ENCODE measurements at places on chromosomes 3 and 15.

- DNase-seq = no peak
Observed at GRCh38 chr15:95718441-95718840, 612.1 kb upstream of the NR2F2 start.

- no peak for DNase-seq
Observed at GRCh38 chr3:127151992-127152650, 40.8 kb upstream of the PRR23E start.

DNA sequence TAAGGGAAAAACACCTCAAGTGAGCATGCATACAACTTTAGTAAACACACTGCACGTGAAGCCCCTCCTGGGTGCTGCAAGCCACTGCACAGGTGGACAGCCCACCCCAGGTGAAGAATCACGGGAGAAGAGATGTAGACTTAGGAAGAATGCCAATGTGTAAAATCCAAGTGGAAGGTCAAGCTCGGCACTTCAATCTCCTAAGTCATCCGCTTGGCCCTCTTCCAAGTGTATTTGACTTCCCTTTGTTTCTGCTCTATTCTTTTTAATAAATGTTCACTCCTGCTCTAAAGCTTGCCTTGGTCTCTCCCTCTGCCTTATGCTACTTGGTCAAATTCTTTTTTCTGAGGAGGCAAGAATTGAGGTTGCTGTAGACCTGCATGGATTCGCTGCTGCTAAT, 316.6 kb downstream of the EDEM1 start:
- no peak for DNase-seq

- DNase-seq = no peak
Observed at GRCh38 chr3:118636841-118637240, 397.8 kb downstream of the IGSF11 start.

- DNase-seq = no peak
Observed at GRCh38 chr3:43727930-43728329, 37.2 kb downstream of the ABHD5 start.

DNA sequence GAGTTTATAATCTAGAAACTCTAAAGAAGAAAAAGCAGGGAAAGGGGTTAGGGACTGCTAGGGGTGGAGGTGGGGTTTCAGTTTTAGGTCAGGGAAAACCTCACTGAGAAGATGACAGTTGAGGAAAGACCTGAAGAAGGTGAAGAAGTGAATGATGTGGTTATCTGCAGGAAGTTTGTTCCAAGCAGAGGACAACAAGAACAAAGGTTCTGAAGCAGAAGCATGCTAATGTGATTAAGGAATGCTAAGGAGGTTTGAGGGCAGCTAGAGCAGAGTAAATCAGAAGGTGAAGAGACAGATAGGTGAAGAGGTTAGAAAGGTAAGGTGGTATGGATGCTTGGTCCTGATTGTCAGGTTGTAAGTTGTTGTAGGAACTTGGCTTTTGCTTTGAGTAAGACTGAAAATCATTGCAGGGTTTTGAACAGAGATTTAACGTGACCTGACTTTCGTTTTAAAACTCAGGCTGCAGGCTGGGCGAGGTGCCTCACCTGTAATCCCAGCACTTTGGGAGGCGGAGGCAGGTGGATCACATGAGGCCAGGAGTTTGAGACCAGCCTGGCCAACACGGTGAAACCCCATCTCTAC, 8.6 kb downstream of the OXSR1 start:
- no peak for DNase-seq

- DNase-seq = no peak
Observed at GRCh38 chr15:29087521-29088285, 181.9 kb downstream of the NSMCE3 start.

DNA sequence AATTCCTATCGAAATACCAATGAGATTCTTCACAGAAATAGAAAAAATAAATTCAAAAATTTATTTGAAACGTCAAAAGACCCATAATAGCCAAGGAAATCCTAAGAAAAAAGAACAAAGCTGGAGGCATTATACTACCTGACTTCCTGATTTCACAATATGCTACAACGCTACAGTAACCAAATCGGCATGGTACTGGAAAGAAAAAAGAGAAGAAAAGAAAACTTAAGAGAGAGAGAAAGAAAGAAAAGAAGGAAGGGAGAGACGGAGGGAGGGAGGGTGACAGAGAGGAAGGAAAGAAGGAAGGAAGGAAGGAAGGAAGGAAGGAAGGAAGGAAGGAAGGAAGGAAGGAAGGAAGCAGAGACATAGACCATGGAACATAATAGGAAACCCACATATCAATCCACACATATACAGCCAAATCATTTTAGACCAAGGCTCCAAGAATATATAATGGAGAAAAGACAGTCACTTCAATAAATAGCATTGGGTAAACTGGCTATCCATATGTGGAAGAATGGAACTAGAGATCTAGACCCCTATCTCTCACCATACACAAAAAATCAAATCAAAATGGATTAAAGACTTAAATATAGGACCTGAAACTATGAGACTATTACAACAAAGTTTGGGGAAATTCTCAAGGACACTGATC, 118.6 kb upstream of the CNTN4 start:
- no peak for DNase-seq

GRCh38 chr3:68090571-68090970, 436.2 kb upstream of the SUCLG2 start:
- DNase-seq = no peak

GRCh38 chr3:149726716-149727407, 25.4 kb downstream of the COMMD2 start:
- DNase-seq = no peak

DNA sequence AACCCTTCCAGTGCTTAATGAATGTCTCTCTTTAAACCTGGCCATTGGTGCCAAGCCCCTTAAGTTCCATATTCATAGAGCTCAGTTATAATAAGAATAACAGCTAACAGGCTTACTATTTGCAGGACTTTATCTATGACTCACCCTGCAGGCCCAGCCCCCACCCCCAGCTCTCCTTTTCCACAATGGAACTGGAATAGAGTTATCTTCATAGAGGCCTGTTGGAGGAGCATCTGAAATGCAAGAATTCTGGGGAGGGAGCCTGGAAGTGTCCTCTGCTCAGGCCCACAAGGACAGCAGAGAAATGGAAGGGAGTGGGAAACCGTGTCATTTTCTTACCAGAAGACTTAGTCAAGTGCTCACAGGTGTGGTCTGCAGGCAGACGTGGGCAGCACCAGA, 52.8 kb downstream of the SEMA5B start:
- no peak for DNase-seq

DNA sequence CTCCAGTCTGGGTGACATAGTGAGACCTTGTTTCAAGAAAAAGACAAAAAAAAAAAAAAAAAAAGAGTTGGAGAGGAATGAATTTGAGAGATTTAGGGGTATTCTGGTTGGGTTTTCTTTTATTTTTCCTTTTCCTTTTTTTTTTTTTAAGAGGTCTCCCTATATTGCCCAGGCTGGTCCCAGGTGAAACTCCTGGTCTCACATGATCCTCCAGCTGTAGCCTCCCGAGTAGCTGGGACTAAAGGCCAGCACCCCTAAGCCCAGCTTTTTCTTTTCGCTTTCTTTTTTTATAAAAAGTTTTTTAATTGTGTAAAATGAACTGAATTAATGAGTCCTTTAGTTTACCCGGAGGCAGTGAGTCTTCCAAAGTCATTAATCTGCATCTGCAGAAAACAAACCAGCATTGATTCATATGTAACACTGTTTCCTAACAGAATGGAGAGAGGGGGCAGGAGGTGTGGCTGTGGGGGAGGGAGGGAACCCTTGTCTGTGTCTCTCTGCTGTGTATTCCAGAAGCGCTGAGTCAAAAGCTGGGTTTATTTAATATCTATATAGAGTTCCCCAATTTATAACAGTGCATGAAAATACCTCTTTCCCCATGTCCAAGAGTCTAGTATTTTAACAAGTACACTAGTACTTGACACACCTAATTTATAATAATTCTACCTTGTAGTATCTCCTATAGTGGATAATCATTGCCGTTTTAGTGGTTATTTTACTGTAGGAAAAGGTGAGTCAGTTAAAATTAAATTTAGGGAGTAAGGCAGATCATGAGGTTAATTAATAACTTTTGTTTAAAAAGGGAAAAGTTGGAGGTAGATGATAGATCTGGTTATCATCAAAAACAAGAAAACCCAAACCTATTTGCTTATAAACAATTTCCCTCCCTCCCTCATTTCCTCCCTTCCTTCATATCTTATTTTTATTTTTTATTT, 2.6 kb upstream of the DPPA4 start:
- no peak for DNase-seq

GRCh38 chr15:74124759-74125158, 5.6 kb upstream of the ISLR2 start:
- DNase-seq = no peak

GRCh38 chr15:51348688-51349087, 7.2 kb downstream of the GLDN start:
- no peak for DNase-seq

DNA sequence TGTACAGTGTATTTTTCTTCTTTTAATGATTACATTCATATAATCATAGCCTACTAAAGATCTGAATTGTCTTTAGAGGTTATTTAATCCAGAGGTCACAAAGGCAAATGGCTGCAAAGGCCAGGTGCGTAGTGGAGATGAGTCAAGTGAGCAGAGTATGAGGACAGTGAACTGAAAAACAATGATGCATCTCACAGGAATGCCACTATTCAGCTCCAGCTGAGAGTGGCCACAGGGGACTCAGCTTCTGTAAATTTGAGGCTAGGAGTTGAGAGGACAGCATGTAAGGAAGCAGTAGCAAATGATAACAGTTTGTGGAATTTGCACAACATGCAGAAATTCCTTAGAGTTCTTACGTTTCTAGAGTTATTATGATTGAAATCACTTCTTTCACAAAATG, 50.4 kb downstream of the COL6A5 start:
- DNase-seq = no peak

DNA sequence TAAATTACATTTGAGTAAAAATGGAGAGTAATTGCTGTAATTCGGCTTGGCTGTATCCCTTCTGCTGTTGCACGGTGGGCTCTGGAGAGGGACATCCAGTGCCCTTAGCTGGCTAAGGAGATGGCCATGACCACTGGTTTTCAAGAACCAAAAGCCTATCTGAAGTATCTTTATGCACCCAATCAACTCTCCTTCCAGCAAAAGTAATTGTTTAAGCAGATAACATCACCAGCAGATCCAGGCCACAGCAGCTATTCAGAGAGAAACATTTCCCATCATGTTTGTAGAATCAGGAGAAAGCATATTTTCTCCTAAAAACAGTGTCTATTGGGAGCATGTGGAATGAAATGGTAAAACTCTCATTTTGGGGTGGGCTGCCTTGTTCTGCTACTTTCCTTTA, 514.5 kb upstream of the RGMA start:
- no peak for DNase-seq

DNA sequence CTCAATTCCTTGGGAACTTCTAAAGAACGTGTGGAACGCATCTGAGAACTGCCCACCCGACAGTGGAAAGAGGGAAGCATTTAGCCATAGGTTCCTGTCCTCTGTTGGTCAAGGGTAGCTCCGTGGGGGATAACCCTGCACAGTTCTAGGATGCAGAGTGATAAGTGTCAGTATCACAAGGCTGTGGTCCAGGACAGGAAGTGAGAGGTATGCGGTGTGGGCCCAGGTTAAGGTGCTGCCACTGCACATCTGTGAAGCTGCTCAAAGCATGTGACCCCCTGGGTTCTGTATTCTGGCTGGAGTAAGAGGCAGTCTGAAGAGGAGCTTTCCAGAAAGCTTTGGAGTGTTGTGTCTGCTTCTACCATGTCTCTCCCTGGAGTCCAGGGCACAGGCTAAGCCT, 51.7 kb upstream of the HES1 start:
- no peak for DNase-seq

GRCh38 chr3:37689645-37690356, 171.9 kb upstream of the CTDSPL start:
- no peak for DNase-seq

GRCh38 chr3:46242120-46242519, at the start of gene CCR3:
TSS of gene CCR3 (plus strand) at chr3:46242460. CDS start at chr3:46265159, 22,699 bp downstream.
- DNase-seq = no peak

- DNase-seq = peak; percentile 33
Observed at GRCh38 chr3:71724584-71725270, 475 bp downstream of the EIF4E3 start.

- DNase-seq = no peak
Observed at GRCh38 chr3:72453706-72454105, 394.5 kb downstream of the SHQ1 start.

GRCh38 chr15:97563516-97563915, 397.0 kb upstream of the ARRDC4 start:
- no peak for DNase-seq

DNA sequence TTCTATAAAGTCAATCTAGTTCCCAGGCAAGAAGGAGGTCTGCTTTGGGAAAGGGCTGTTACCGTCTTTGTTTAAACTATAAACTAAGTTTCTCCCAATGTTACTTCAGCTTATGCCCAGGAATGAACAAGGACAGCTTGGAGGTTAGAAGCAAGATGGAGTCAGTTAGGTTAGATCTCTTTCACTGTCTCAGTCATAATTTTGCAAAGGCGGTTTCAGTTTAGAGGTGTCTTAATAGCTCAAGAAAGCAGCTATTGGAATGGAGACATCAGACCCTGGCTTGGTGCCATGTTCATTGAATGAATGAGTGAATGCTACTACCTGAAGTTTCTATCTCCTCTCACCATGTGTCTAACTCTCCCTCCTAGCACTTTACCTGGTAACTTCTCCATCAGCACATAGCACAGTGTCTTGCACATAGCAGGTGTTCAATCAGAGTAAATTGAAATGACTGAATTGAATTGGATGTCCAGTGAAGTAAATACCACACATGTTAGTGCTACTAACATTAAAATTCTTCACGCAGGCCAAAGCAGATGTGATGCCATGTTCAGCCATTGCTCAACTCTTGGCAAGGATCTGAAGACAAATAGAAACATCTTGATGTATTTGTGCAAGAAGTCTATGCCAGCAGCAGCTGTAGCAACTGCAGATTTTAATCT, 28.2 kb downstream of the CLEC3B start:
- no peak for DNase-seq

GRCh38 chr3:126659915-126660886, 5.3 kb upstream of the TXNRD3 start:
- DNase-seq = no peak

DNA sequence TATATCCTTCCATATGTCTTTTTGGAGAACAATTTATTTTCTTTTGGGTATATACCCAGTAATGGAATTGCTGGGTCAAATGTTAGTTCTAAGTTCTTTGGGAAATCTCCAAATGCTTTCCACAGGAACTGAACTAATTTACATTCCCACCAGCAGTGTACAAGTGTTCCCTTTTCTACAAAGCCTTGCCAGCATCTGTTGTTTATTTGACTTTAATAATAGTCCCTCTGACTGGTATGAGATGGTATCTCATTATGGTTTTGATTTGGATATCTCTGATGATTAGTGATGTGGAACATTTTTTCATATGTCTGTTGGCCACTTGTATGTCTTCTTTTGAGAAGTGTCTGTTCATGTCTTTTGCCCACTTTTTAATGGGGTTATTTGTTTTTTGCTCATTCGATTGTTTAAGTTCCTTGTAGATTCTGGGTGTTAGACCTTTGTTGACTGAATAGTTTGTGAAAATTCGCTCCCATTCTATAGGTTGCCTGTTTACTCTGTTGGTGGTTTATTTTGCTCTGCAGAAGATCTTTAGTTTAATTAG, 48.4 kb downstream of the TMEM45A start:
- DNase-seq = no peak

DNA sequence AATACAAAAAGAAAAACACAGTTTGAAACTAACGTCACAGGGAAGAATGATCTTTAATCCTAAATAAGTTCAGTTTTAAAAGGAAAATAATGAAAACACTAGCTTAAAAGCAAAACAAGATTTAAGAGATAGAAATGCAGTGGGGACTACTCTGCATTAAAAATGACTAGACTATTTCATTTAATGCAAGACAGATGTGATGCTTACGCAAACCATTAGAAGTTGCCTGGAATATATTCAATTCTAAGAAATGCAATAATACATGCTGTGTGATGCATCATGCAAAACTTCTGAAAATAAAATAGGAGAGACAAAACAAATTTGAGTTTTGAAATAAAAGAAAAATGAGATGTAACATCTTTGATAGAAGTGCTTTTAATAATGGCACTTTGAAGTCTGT, 97.6 kb upstream of the STRIT1 start:
- no peak for DNase-seq

All from stimulated activated CD4-positive, alpha-beta T cell treated with anti-CD3 and anti-CD28 coated beads, Interleukin-4, amount 100 ng/mL, for 24 hours (primary cell).